Stomach (tissue), 19 donors: ENCODE measurements at places on chromosomes 2 and 18. TPM values are rescaled to one million over a fixed set of nuclear protein-coding genes. Genes with fewer than 3 reads are reported as not detected.

HOXD4 gene
- 0.25 TPM for polyA plus RNA-seq

C2orf80 gene
- not detected for polyA plus RNA-seq

TAF4B gene
- 2.2 TPM for polyA plus RNA-seq

PIKFYVE gene
- polyA plus RNA-seq, result 3.7 TPM

TLX2 gene
- not detected for polyA plus RNA-seq

IMP4 gene
- polyA plus RNA-seq, result 85.5 TPM

RFTN2 gene
- 5.0 TPM for polyA plus RNA-seq

KIF1A gene
- polyA plus RNA-seq, result 0.15 TPM

STARD6 gene
- polyA plus RNA-seq, result not detected

MROH2A gene
- 1.4 TPM for polyA plus RNA-seq

ERMN gene
- 0.43 TPM for polyA plus RNA-seq

DSG4 gene
- not detected for polyA plus RNA-seq

ONECUT2 gene
- polyA plus RNA-seq, result not detected

COPS9 gene
- polyA plus RNA-seq, result 573 TPM

SH2D6 gene
- 1.2 TPM for polyA plus RNA-seq

CARF gene
- 1.8 TPM for polyA plus RNA-seq

TWIST2 gene
- 11.6 TPM for polyA plus RNA-seq

REG1A gene
- polyA plus RNA-seq, result 1,155 TPM
